Activated naive CD4-positive, alpha-beta T cell (primary cell): ENCODE measurements at places on chromosomes 11 and 22.

GRCh38 chr11:75400146-75400865, 988 bp downstream of the RPS3 start:
- DNase-seq, result no peak

DNA sequence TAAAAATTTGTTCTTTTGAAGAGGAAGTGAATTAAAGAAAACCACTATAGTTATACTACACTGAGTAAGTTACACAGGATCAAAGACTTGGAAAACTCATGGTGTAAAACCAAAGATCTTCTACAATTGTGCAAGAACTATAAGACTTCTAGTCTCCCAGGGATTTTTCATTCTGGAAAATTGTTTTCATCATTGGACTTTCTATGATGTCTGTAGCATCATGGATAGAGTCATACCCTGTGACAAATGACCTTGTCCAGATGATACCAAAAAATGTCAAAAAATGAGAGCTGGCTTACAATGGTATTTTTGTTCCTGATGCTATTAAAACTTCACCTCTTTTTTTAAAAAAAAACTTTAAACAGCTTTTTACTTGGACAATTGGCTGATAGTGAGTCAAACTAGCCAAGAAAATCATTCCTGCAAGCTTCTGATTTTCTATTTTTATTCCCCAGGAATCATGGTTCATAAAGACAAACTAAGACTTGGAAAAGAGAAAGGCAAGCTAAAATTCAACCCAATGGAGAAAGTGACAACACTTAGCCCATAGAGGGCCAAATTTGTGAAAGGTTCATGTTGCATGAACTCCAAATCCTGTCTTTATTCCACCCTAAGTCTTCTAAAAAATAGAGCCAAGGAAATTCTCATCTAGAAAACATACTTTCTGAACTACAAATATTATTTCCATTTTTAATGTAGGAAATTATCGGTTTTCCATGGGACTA, 30.7 kb downstream of the ME3 start:
- DNase-seq, result no peak

GRCh38 chr11:128533472-128533871, 53.9 kb downstream of the ETS1 start:
- no peak for DNase-seq

DNA sequence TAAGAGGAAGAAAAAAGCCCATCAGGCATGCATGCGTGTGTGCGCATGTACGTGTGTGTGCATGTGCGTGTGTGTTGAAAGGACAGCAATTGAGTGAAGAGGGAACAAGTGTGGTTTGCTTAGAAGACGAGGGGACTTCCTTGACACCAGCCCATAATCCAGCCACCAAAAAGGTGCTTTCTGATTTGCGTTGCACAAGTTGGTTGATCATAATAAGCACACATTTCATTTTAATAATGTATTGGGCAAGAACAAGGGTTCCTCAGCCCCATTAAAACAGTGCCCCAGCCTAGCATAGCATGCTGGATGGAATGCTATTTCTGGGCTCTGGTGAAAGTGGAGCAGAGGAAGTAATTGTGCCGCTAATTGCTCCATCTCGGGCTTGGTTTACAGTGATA, 493.2 kb downstream of the MIAT start:
- no peak for DNase-seq

DNA sequence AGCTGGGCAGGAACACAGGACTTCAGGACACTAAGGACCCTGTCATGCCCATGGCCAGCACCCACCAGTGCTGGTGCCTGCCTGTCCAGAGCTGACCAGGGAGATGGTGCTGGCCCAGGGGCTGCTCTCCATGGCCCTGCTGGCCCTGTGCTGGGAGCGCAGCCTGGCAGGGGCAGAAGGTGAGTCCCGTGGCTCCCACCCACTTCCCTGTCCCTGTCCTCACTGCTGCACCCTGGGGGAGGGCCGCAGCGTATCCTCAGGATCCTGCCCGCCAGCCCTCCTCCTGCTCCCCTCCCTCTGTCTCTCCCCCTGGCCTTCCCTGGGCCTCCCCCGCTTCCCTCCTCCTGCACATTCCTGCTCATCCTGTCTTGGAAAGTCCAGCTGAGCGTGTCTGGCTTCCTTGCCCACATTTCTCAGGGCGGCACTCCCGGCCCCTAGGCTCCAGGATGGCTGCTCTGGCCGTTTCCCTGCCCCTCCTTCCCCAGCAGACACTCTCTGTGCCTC, 8.7 kb downstream of the CSF2RB start:
- DNase-seq, result no peak

- no peak for DNase-seq
Measured at GRCh38 chr11:47720651-47721050, 5.5 kb upstream of the AGBL2 start.

DNA sequence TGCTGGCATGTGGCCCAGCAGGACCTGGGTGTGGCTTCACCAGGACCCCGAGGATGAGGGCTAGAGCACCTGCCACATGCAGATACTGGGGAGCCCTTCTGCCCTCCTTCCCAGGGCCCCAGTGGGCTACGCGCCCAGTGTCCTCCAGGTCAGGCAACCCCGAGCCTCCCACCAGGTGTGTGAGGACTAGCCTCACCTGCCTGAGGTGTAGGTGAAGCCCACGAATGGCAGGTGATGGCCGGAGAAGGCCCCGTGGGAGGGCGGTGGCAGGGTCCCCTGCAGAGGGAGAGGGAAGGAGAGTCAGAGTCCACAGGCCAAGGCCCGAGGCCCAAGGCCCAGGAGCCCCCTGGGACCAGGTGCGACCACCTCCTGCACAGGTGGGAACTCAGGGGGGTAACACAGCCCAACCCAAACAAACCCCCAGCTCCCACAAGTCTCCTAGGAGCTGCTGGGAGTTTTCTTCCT, 6.5 kb downstream of the CDC42BPG start:
- no peak for DNase-seq

DNA sequence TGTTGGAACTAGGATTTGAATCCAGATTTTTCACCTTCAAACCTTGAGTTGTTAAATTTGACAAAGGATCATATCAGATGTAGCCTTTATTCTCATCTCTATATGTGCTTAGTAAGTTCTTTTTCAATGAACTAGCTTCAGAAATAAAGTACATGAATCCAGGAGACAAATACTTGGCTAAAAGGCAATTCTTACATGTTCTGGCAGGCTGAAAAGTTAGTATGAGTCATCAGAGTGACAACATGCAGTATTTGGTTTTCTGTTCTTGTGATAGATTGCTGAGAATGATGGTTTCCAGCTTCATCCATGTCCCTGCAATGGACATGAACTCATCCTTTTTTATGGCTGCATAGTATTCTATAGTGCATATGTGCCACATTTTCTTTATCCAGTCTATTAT, 40.4 kb downstream of the BBOX1 start:
- DNase-seq, result no peak

DNA sequence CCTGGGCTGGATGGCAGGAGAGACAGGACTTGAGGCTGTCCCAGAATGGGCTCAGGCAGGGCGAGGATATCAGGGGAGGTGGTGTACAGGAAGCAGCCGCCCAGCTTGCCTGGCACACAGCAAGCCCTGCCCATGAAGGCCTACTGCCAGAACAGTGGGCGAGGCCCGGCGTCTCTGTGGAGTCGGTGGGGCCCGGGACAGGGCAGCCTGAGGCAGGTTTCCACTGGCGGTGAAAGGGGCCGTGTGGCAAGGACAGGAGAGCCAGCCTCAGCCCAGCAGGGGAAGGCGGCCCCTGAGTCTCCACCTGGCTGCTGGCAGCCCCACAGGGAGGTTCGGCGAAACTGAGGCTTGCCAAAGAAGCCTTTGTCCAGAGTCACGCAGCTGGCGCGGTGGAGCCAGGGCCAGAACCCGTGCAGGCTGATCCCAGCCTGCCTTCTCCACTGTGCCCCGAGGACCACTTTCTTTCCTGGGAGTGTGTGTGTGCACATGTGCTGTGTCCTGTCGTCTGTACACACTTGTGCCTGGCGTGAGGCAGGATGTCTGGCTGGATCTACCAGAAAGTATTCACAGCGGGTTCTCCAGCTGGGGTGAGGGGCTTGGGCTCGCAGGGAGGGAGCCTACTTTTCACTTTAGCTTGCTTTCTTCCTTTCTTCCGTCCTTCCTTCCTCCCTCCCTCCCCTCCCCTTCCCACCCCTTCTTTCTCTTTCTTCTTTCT, 1.2 kb downstream of the TSPO start:
- no peak for DNase-seq

DNA sequence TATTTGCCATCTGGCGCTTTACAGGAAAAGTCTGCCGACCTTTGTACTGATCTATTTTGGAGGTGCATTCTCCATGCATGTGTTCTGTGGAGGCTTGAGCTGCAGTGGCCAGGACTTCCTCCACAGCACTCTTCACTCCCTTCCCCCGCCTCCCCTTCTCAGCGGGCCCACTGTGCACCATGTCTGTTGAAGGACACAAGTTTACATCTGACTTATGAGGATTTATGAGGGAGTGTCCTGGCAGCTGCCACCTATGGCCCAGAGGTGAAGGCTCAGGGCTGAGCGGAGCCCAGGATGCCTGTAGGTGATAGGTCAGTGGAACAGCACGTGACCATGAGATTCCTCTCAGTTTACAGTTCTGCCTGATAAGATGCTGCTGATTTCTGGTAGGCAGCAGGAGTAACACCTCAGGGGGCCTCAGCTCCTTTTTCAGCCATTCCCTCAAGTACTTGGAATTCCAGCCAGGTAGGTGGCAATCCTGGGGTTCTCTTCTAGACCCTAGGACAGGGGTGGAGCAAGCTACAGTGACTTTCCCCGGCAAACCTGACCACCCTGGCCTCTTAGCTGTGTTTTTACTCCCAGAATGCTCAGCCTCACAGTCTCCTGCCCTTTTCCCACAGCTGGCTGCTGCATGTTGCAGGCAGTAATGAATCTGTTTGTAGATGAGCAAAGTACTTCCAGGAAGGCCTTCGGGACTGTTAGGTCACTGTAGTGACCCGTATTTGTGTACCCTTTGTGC, 59.9 kb downstream of the PPFIBP2 start:
- DNase-seq, result no peak

DNA sequence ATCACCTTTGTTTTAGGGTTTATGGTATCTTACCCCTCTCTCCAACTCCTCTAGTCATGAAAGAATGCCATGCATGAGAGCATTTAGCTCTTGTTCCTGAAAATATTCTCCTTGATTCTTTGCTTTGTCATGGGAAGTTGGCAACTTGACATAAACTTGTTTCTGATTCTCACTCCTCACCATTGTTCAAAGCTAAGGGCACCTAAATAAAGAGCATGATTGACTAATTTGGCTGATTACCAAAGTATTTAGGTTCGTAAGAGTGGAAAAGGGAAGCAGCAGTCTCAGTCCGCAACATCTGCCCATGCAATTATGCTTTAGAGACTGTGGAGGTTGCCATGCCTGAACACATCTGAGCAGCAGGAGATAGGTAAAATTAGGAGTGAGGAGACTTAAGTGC, 26.4 kb downstream of the OR52K1 start:
- no peak for DNase-seq

GRCh38 chr11:1451781-1452470, 34.7 kb downstream of the MOB2 start:
- no peak for DNase-seq

- no peak for DNase-seq
Measured at GRCh38 chr11:123065621-123066020, 3.7 kb upstream of the HSPA8 start.

DNA sequence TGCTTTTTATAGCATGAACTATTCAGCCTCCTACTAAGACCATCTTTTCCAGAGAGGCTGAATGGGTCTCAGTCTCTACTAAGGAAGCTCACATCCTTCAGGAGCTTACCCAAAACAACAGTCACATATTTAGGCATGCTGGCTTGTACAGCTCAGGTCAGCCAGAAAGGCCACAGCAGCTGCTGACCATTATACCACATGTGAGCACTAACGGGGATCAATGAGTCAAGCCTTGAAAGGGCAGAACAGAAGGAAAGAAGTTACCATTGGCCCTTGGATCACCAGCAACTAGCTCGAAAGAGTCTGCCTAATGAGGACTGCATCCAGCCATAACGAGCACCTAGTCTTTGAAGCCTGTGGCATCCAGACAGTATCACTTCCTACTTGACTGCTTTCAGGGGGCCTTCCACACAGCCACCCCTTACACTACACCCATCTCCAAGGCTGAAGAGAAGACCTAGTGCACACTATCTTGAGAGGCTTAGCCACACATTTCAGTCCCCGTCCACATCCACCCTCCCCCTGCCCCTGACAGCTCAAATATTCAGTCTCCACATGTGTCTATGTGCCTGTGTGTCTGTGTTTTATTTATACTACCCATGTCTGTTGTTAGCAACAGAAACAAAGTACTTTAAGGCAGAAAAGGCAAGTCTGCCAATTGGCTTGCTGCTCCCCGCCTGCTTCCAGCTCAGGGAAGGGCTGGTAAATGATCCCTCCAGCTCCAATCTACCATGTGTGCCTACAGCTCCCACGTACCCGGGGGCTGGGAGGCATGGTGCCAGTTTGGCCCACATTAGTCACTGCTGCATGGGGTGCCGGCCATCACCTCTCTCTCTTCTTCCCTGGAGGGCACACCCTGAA, 95.5 kb downstream of the RPL27A start:
- DNase-seq, result no peak

GRCh38 chr11:122751292-122752070, 86.8 kb upstream of the CRTAM start:
- no peak for DNase-seq

DNA sequence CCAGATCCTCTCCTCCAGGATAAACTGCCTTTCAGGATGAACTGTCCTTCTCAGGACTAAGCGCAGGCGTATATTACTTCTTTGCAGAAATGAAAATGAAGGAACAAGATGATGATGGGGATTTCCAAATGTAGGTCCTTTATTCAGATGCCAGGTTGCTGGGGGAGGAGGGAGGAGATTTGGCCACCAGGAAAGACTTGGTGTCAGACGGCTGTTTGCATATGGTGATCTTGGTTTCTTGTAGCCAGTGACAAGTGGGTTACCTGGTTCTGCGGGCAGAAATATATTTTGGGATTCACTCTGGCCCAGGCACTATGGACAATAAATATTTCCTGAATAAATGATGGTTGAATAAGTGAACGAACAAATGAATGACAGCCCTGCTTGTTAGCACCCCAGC, 243.4 kb downstream of the MIAT start:
- DNase-seq, result no peak

GRCh38 chr22:41352058-41352457, 29.7 kb upstream of the TEF start:
- DNase-seq, result no peak

DNA sequence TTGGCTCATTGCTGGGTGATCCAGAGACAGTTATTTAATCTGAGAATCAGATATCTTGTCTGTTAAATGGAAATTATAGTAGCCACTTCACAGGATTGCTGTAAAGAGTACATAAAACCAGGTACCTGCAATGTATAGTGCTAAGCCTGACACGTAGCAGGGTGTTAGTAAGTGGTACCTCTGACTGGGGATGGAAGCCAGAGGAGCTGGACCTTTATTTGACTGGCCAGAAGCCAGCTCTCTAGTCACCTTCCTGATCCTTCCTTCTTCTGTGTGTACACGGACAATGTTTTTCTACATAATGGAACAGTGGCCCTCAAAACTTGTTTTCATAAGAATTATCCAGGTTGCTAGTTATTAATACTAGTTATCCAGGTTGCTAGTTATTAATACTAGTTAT, 25.5 kb upstream of the EHF start:
- no peak for DNase-seq
